GM23248 (cell line): ENCODE measurements at places on chromosomes 5 and 9. TPM values are rescaled to one million over a fixed set of nuclear protein-coding genes. Genes with fewer than 3 reads are reported as not detected.

PHF24 gene
- 0.34 TPM in 1 of 2 replicates, not detected in the other for polyA plus RNA-seq

- no peaks in the 10 kb centered on the region for H3K4me1 ChIP-seq
- peaks cover 7% of the 10 kb centered on the region; the same call in 1 of the 2 replicates for H3K27me3 ChIP-seq
- DNase-seq, result no peak
- no peaks in the 10 kb centered on the region for H3K36me3 ChIP-seq
Measured at GRCh38 chr9:79744521-79744920, 172.8 kb downstream of the TLE4 start.

GRCh38 chr9:94945197-94946144, 219.0 kb downstream of the AOPEP start:
- DNase-seq, result peak; percentile 97
- no peaks in the 10 kb centered on the region for H3K27me3 ChIP-seq

GRCh38 chr9:12464400-12464799, 228.8 kb upstream of the TYRP1 start:
- no peaks in the 10 kb centered on the region for H3K4me1 ChIP-seq
- no peaks in the 10 kb centered on the region for H3K27me3 ChIP-seq
- H3K4me3 ChIP-seq, result no peak overlapping the region
- no peaks in the 10 kb centered on the region for H3K36me3 ChIP-seq

- H3K36me3 ChIP-seq, result no peaks in the 10 kb centered on the region
- peaks cover 33% of the 10 kb centered on the region for H3K27me3 ChIP-seq
- no peak overlapping the region for H3K27ac ChIP-seq
- DNase-seq, result no peak
Measured at GRCh38 chr9:133696071-133696472, 42.1 kb downstream of the SARDH start.
